ENCODE measurements at places on chromosomes 2 and 18. TPM values are rescaled to one million over a fixed set of nuclear protein-coding genes. Genes with fewer than 3 reads are reported as not detected.

Gene ABCG8
- total RNA-seq: not detected

Gene PCARE
- not detected for total RNA-seq

Gene APCDD1
- total RNA-seq: not detected

Gene NTSR2
- total RNA-seq: not detected

DNA sequence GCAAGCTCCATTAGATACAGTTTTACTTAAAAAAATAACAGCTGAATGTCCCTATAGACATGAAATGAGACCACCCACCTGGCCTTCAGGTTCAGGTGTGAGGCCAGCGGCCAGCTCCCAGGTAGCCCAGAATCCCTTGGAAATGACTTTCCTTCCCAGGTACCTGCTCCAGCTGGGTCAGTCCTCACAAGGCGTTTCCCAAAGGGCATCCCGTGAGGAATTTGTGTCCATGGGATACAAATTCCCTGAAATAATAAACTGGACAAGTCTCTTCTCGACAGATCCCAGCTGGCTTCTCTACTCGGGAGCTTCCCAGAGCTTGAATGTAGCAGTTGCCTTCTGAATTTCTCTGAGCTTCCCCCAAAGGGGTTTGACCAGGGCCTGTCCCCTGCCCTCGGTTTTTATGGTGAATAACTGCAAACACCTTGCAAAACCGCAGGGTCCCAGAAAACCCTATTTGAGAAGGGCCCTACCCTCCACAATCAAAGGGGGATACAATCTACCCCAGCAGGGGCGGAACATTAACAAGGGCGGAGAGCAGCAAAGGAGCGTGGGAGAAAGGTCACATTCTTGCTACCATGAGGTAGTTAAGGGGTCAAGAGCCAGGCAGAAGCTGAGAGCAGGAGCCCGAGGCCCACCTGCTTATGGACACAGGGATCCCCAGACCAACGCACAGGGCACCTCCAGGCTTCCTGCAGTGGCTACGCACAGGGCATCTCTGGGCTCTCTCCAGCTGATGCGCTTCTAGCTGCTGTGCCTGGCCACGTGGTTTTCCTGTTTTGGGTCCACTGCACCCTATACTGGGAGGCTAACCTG, 107.7 kb downstream of the HDAC4 start:
- no peak overlapping the region for H3K4me3 ChIP-seq
- peaks cover 74% of the 10 kb centered on the region for H3K4me1 ChIP-seq
- no peak for DNase-seq
- H3K27ac ChIP-seq: no peak overlapping the region

- H3K36me3 ChIP-seq: no peaks in the 10 kb centered on the region
- no peak for DNase-seq
- H3K4me1 ChIP-seq: peaks cover 3% of the 10 kb centered on the region
- H3K4me3 ChIP-seq: no peak overlapping the region
- H3K27me3 ChIP-seq: peaks cover 19% of the 10 kb centered on the region
- no peak overlapping the region for H3K27ac ChIP-seq
Measured at GRCh38 chr2:101124643-101125366, 26.4 kb downstream of the TBC1D8 start.

DNA sequence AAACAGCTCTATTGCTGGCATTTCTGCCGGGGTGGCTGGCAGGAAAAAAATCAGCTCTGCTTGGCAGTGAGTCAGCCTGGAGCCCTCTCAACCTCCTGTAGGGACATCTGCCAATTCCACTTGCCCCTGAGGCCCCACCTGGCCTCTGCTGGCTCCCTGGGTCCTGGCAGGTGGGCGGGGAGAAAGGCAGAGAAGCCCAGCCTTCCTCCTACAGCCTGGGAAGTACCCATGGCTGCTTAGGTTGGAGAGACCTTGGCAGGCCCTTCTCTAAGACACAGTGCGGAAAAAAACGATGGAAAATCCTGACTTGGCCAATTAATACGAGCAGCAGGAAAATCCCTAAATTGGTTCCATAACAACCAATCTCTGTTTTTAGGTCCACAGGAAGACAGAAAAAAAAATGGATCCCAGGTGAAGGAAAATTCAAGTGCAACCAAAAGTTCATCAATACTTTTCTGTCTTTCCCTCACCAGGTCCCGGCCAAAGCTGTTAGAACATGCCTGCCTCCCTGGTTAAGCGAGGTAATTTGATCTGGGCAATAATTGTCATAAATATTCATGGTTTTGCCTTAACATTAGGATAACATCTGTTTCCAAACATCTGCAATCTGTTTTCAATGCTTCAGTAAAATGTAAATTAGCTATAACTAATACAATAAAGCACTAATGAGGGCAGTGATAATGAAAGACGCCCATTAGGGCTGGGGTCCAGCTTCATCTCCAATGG, 245.9 kb downstream of the TFCP2L1 start:
- H3K4me1 ChIP-seq: no peaks in the 10 kb centered on the region
- H3K4me3 ChIP-seq: no peak overlapping the region
- peaks cover 3% of the 10 kb centered on the region for H3K27me3 ChIP-seq
- no peak overlapping the region for H3K27ac ChIP-seq
- no peaks in the 10 kb centered on the region for H3K36me3 ChIP-seq

DNA sequence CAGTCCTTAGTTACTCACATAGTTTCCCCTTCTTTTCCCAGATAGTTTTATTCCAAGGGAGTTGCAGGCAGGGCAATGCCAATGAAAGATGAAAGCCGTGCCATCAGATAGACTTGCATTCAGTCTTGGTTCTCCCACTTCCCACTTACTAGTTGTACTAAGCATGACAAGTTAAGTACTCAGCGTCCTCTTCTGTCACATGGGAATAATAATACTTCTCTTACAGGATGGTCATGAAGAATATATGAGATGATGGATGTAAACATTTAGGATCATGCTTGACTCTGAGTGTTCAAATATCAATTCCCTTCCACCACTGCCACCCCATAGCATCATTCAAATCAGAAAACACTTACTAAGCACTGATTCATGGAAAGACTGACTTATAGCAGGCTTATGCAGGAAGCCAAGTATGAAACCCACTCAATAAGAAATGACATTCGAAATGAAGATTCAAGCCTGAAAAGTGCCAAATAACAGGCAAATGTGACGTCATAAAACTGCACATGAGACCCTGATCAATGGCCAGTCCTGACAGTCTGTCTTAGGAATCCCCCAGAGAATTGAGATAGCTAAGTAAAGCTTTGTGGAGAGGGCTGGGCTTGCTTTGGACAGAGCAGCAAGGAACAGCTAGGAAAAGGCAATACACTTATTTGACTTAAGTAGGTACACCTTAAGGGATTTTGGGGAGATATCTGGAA, 11.1 kb upstream of the EVA1A start:
- H3K4me3 ChIP-seq: no peak overlapping the region
- H3K36me3 ChIP-seq: no peaks in the 10 kb centered on the region
- no peaks in the 10 kb centered on the region for H3K4me1 ChIP-seq
- H3K27me3 ChIP-seq: peaks cover 9% of the 10 kb centered on the region

GRCh38 chr2:235461763-235462414, 32.0 kb upstream of the AGAP1 start:
- H3K27ac ChIP-seq: no peak overlapping the region
- no peaks in the 10 kb centered on the region for H3K36me3 ChIP-seq
- no peak overlapping the region for H3K4me3 ChIP-seq
- H3K4me1 ChIP-seq: no peaks in the 10 kb centered on the region

DNA sequence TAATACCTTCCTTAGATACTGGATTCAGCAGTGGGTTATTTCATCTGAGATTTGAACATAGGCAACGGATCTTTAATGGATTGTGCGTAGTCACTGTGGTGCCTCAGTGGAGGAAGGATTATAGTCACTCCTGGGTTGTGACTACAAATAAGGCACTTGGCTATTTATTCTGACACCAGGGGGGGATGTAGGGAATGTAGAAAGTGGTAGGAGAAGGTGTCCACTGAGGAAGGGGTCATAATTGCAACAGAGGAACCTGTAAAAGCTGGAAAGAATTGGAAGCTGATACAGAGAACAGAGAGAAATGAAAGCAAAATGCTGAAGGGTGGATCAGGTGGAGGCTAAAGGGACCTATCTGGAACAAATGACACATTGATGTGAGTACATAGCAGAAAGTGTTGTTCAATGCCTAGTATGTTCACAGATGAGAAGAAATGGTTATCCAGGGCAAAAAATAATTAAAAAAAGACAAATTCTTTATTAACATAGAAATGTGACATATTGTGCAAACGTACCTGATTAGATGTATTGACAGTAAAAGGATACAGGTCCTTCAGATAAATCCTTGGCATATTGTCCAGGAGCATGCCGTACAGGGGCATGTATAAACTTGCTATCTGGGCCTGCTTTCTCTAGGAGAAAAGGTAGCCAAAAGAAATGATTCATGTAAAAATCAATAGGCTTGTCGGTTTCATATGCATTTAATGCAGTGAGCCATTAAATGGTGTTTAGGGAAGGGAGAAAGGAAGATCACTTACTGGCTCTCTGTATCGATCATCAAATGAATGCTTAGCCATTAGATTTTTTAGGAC, 91.2 kb upstream of the CCDC195 start:
- DNase-seq: no peak
- H3K27ac ChIP-seq: peak overlapping the region; percentile 16
- peaks cover 59% of the 10 kb centered on the region for H3K36me3 ChIP-seq

DNA sequence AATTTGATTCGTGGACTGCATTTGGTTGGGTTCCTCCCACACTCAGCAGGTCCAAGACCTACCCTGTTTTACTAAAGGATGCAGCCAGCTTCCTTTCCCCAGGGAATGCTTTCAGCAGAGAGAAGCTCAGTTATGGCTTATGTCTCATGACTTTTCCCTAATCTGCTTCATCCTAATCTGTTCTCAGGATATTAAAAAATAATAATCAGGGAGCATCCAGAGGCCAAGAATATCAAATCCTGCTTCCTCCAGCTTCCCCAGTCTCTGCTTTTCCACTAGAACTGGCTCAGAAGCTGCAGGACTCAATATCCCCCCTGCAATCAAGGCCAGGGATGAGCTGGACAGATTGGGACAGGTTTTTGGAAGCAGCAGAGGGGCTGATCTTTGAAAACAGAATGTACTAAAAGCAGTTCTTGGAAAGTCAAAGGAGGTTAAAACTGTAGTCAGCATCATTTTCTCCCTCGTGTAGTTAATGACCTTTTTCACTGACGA, 326.9 kb upstream of the TNP1 start:
- no peak overlapping the region for H3K4me3 ChIP-seq
- H3K27ac ChIP-seq: no peak overlapping the region
- H3K27me3 ChIP-seq: peaks cover 2% of the 10 kb centered on the region
- DNase-seq: no peak
- H3K4me1 ChIP-seq: no peaks in the 10 kb centered on the region

- H3K4me3 ChIP-seq: no peak overlapping the region
- no peaks in the 10 kb centered on the region for H3K36me3 ChIP-seq
- H3K27ac ChIP-seq: no peak overlapping the region
- DNase-seq: no peak
Measured at GRCh38 chr2:14998546-14998945, 366.0 kb downstream of the LRATD1 start.

DNA sequence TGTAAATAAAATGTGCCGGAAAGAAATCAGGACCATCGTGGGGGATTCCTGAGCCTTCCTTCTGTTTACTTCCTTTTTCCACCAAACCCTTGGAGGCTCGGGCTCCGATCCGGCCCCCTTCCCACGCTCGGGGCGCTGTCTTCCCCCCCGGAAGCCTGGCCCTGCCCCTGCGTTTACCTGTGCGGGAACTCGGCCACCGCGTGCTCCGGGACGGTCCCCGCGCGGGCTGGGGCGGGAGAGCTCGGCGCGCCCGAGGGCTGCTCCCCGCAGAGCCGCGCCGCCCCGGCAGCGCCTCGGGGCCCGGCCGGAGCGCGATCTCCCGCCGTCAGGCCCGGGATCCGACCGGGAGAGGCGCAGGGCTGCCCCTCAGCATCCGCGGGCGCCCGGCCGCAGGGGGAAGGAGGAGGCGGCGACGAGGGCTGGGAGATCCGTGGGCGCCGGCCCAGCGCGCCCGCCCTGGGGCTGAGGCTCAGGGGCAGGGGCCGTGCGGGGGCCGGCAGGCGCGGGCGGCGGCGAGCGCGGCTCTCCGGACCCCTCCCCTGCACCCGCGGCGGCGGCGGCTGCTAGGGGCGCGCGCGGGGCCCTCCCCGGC, 435 bp downstream of the ADCY3 start:
- H3K27ac ChIP-seq: peak overlapping the region; percentile 72
- peaks cover 46% of the 10 kb centered on the region for H3K4me1 ChIP-seq
- H3K4me3 ChIP-seq: peak overlapping the region; percentile 90
- no peak for DNase-seq
- peaks cover 21% of the 10 kb centered on the region for H3K36me3 ChIP-seq
- H3K27me3 ChIP-seq: no peaks in the 10 kb centered on the region

DNA sequence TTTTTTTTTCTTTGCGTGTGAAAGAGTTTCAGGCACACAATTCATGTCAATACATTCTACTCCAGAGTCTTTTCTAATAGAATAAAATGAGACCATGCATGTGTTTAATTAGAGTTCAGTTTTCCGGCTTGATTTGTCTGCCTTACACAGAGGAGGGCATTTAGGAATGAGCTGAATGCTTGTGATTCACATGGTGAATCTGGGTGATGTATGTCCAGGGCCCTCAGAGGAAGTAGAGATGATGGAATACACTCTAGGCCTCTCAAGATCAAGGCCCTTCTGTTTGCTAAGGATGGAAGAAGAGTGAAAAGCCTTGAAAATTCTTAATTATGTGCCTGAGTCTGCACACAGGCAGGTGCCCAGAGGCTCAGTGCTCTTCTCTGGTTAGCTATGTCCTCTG, 71.0 kb upstream of the CYRIA start:
- no peaks in the 10 kb centered on the region for H3K36me3 ChIP-seq
- no peaks in the 10 kb centered on the region for H3K4me1 ChIP-seq
- no peak for DNase-seq
- no peaks in the 10 kb centered on the region for H3K27me3 ChIP-seq
- no peak overlapping the region for H3K4me3 ChIP-seq
- no peak overlapping the region for H3K27ac ChIP-seq

DNA sequence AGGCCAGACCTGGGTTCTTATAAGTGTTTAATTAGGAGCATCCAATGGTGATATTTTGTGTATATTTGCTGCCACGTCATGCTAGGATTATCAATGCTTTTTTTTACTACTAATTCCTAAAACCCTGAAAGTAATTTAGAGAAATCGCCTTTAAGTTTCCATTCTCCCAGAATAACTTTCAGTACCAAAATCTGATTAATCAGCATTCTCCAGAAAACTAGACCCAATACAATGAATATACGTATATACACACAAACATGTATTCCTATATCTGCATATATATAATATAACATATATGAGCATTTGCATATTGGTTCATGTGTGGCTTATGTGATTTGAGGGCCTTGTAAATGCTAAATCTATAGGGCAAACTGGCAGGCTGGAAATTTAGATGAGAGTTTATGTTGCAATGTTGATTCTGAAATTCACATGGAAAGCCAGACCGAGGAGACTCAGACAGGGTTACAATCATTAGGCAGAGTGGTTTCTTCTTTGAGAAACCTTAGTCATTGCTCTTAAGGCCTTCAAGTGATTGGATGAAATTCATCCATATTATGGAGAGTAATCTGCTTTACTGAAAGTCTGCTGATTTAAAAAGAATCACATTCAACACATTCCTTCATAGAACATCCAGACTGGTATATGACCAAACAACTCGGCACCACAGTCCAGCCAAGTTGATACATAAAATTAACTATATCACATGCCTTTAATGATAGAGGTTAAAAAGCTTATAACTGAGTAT, 65.9 kb upstream of the RGPD4 start:
- no peaks in the 10 kb centered on the region for H3K27me3 ChIP-seq
- H3K4me3 ChIP-seq: no peak overlapping the region
- no peaks in the 10 kb centered on the region for H3K36me3 ChIP-seq
- H3K27ac ChIP-seq: no peak overlapping the region
- no peak for DNase-seq
